CD4-positive, alpha-beta T cell (primary cell): ENCODE measurements at places on chromosomes 6 and 20. TPM values are rescaled to one million over a fixed set of nuclear protein-coding genes. Genes with fewer than 3 reads are reported as not detected.

DNA sequence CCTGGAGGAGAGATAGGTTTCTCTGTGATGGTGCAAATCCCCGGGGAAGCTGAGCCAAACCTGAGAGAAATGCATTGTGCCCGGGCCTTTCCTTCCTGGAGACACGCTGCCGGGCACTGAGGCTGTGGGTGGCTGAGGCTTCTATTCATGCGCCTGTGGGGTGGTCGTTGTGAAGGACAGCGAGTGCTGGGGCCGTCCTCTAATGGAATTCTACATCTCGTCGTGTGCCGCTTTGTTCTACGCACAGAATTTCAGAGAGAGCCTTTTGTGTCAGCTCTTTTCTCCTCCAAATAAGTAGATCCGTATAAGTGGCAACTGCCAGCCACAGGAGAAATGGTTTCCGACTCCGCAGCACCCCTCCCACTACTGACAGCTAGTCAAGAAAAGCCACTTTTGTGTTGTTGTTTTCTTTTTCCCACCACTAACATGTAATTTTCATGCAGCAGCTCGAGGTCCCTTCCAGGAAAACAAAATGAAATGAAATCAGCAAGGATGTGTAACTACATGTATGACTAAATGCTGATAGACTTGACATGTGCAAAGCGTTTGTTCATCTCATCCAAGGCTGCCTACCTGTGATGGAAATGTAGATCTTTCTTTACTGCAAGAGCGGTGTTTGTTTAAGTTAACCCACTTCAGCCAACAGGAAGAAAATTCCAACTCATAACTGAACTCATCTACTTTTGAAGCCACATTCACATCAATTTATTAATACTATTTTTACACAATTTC lies 26.4 kb upstream of the PXDC1 start:
- no peak overlapping the region for H3K4me3 ChIP-seq
- no peaks in the 10 kb centered on the region for H3K36me3 ChIP-seq
- H3K4me1 ChIP-seq = no peaks in the 10 kb centered on the region
- no peak for DNase-seq
- no peak overlapping the region for H3K27ac ChIP-seq

FAM50B gene
- total RNA-seq = 2.7 TPM

MRAP2 gene
- not detected for total RNA-seq

GRCh38 chr20:39954621-39955020 lies 734.4 kb downstream of the MAFB start:
- no peaks in the 10 kb centered on the region for H3K4me1 ChIP-seq
- no peak overlapping the region for H3K27ac ChIP-seq
- H3K27me3 ChIP-seq = peaks cover 2% of the 10 kb centered on the region
- no peak for DNase-seq

IBTK gene
- total RNA-seq = 11.2 TPM

DNA sequence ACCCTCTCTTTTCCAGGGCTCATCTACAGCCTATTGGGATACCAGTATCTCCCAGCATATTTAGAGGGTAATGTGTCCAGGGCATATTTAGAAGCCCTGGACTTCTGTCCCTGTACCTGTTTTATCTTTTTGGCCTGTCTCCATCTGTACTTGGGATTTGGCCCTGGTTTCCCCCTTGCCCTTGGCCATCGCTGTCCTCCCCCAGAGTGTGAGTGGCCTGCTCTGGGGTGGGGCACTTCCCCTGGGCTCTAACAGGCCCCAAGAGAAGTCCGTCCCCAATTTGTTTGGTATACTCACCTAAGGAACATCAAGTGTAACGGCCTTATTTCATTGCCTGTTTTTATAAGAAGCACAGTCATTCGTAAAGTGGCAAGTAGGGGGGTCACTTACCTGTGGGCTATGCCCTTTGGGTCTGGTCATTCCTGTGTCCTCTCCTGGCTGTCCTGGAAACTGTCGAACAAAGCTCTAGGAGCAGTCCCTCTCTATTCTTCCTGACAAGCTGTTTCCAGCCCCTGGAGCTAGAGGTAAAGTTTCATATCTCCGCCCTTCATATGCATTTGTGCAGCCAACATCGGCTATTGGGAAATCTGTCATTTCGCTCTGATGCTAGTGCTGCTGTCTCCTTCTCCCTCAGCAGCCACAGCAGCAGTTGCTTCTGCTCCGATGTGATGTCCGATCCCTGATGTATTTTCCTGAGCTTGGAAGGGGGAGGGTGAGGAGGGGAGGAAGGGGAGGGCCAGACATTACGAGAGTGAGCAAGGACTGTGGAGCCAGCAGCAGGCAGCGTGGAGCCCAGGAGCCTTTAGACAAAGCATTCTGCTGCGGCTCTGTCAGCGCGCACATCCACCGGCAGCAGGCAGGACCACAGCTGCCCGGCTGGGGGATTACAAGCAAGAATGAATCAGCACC lies 83.4 kb downstream of the TCP11 start:
- no peak for DNase-seq
- H3K27me3 ChIP-seq = no peaks in the 10 kb centered on the region
- peaks cover 23% of the 10 kb centered on the region for H3K36me3 ChIP-seq

DNA sequence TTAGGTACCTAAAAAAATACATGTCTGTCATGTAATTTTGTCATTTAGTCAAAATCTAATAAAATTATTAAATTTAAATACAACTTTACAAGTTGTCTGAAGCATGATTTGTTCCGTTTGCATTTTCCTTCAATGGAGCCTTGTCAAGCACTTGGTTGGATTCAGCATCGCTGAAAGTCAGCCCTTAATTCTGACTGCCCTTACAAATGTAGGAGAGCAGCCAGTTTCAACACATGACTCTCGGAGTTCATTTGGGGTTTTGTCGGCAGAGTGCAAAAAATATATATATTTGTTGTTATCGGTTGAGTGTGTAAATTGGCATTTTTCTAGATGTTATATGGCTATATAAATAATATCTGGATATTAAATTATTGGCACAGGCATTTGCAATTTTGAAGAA lies 180.6 kb downstream of the RPS12 start:
- H3K4me1 ChIP-seq = no peaks in the 10 kb centered on the region
- H3K4me3 ChIP-seq = no peak overlapping the region
- H3K27ac ChIP-seq = no peak overlapping the region
- no peaks in the 10 kb centered on the region for H3K27me3 ChIP-seq

GRCh38 chr20:49230561-49231133 lies 11.4 kb downstream of the DDX27 start:
- H3K4me1 ChIP-seq = no peaks in the 10 kb centered on the region
- peaks cover 87% of the 10 kb centered on the region for H3K36me3 ChIP-seq
- H3K27me3 ChIP-seq = no peaks in the 10 kb centered on the region

- no peak overlapping the region for H3K4me3 ChIP-seq
Measured at GRCh38 chr20:3000852-3001523, 42.4 kb upstream of the GNRH2 start.

DNA sequence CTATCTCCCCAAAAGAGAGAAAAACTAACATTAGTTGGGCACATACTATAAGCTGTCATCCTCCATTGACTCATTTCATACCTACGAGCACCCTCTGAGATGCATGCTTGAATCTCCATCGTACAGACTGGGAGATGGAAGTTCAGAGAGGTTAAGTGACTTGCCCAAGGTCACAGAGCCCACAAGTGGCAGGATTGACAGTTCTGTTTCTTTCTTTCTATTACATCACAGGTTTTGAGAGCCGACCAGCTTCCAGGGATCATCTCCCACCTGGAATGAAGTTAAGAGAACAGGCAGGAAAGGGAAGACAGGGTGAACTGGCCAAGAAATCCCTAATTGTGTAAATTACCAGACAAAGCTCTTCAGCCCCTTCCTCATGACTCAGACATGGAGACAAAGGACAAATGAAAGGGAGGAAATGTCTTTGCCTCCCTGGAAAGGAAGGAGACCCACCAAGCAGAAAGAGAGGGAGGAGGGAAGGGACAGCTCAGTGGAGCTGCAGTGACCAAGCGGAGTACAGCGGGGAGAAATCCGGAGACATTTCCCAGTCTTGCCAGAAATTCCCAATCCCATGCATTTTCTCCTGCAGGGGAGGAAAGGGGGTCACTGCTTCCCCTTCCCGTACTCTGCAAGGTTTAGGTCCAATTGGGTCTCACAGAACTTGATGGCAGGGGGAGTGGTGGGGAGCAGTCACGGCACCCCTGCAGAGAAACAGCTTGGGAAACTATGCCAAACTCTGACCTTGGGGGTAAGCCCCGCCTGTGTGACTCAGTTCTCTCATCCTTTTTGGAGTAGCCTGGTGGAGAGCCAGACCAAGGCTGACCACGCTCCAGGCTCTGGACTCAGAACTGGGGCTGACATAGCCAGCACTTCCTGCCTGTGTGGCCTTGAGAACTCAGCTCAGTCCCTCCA lies 154.3 kb downstream of the ANKRD60 start:
- no peaks in the 10 kb centered on the region for H3K36me3 ChIP-seq
- no peak for DNase-seq
- H3K27me3 ChIP-seq = no peaks in the 10 kb centered on the region

WFDC2 gene
- total RNA-seq = not detected

DNA sequence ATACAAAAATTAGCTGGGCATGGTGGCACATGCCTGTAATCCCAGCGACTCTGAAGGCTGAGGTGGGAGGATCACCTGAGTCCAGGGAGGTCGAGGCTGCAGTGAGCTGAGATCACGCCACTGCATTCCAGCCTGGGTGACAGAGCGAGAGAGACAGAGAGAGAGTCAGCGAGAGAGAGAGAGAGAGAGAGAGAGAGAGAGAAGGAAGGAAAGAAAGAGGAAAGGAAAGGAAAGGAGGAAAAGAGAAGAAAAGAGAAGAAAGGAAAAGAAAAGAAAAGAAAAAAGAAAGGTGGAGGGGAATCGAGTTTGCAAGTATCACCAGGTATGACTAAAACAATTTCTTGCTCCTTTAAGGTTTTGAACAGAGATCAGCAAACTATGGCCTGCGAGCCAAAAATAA lies 152.3 kb downstream of the BTBD9 start:
- H3K27me3 ChIP-seq = no peaks in the 10 kb centered on the region
- no peak overlapping the region for H3K27ac ChIP-seq
- no peak for DNase-seq
- H3K36me3 ChIP-seq = no peaks in the 10 kb centered on the region
- H3K4me3 ChIP-seq = no peak overlapping the region

GRCh38 chr20:32912688-32913087 lies 54.0 kb downstream of the EFCAB8 start:
- no peak overlapping the region for H3K4me3 ChIP-seq
- H3K27me3 ChIP-seq = no peaks in the 10 kb centered on the region
- DNase-seq = no peak
- H3K36me3 ChIP-seq = no peaks in the 10 kb centered on the region

- H3K4me1 ChIP-seq = peaks cover 47% of the 10 kb centered on the region
- no peak overlapping the region for H3K4me3 ChIP-seq
- peak overlapping the region; percentile 29 for H3K27ac ChIP-seq
- no peaks in the 10 kb centered on the region for H3K27me3 ChIP-seq
- peak; percentile 51 for DNase-seq
- no peaks in the 10 kb centered on the region for H3K36me3 ChIP-seq
Measured at GRCh38 chr6:106141441-106142237, 55.5 kb downstream of the PRDM1 start.

DNA sequence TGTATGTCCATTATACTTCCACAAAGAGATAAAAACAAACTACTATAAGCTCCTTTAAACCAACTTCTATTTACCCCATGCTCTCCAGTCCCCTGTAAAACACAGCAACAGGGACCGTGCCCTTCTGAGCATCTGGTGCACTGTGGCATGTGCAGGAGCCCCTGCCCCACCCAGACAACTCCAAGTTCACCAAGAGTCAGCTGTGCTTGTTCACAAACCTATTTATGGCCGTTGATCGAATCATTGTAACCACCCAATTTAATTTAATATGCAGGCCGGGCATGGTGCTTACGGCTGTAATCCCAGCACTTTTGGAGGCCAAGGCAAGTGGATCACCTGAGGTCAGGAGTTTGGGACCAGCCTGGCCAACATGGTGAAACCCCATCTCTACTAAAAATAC lies 13.7 kb upstream of the BLCAP start:
- no peaks in the 10 kb centered on the region for H3K4me1 ChIP-seq
- no peak for DNase-seq
- H3K4me3 ChIP-seq = no peak overlapping the region
- no peaks in the 10 kb centered on the region for H3K27me3 ChIP-seq
- H3K27ac ChIP-seq = no peak overlapping the region

GRCh38 chr6:4610256-4610655 lies 165.9 kb upstream of the CDYL start:
- no peak overlapping the region for H3K27ac ChIP-seq
- H3K36me3 ChIP-seq = no peaks in the 10 kb centered on the region
- H3K4me1 ChIP-seq = peaks cover 7% of the 10 kb centered on the region
- H3K4me3 ChIP-seq = no peak overlapping the region
- H3K27me3 ChIP-seq = no peaks in the 10 kb centered on the region

TRAPPC3L gene
- total RNA-seq = not detected

DSP gene
- total RNA-seq = 0.14 TPM

GRCh38 chr6:137351890-137352289 lies 132.7 kb upstream of the IFNGR1 start:
- no peaks in the 10 kb centered on the region for H3K27me3 ChIP-seq
- DNase-seq = peak; percentile 60
- H3K36me3 ChIP-seq = no peaks in the 10 kb centered on the region
- peaks cover 13% of the 10 kb centered on the region for H3K4me1 ChIP-seq

GRCh38 chr6:144549837-144550747 lies 265.0 kb downstream of the UTRN start:
- peaks cover 79% of the 10 kb centered on the region for H3K36me3 ChIP-seq
- H3K4me1 ChIP-seq = no peaks in the 10 kb centered on the region
- no peak for DNase-seq
- no peak overlapping the region for H3K27ac ChIP-seq
- no peak overlapping the region for H3K4me3 ChIP-seq

HLA-DRB5 gene
- 12.6 TPM for total RNA-seq

SYNCRIP gene
- total RNA-seq = 53.2 TPM
